Breast epithelium (tissue), 4 donors: ENCODE measurements at places on chromosomes 4 and X. TPM values are rescaled to one million over a fixed set of nuclear protein-coding genes. Genes with fewer than 3 reads are reported as not detected.
A peak's percentile ranks its signal among the peaks of the same experiment; 100 is the strongest.

The RCHY1 gene
- total RNA-seq: 46.7 TPM

- no peaks in the 10 kb centered on the region for H3K27me3 ChIP-seq
- H3K4me1 ChIP-seq: no peaks in the 10 kb centered on the region
These were observed 747.6 kb upstream of the FTHL17 start for GRCh38 chrX:31819455-31819854.

The FAM156B gene
- 25.5 TPM for total RNA-seq

DNA sequence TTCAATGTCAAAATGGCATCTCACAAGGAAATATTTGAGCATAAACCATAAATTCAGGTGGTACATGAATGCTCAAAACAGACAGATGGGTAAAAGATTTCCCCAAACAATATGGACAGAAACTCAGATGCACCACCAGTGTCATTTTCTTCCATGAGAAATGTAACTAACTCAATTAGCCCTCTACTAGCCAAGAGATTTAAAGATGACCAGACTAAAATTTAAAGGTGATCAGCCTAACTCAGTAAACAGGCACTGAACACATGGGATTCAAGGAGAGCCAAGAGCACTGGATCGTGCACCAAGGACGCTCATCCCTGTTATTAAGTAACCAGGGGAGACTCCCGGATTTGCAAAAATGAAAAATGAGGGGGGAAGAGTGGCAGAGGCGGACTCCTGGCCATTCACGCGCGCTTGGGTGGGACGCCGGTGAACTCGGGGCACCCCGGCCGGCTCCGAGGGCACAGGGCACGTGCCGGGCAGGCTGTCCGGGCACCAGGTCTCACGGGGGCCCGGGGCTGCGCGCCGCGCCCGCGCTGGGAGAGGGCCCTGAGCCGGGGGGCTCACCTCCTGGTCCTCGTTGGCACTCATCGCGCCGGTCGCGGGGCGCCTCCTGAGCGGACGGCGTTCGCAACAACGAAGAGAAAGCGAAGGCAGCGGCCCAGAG, 490 bp downstream of the RWDD4 start:
- no peak for DNase-seq
- no peaks in the 10 kb centered on the region for H3K27me3 ChIP-seq
- H3K4me1 ChIP-seq: no peaks in the 10 kb centered on the region
- H3K36me3 ChIP-seq: no peaks in the 10 kb centered on the region

The VCX3B gene
- total RNA-seq: not detected

The GPR78 gene
- 0.15 TPM for total RNA-seq

The HOPX gene
- total RNA-seq: 9.8 TPM

The DKK2 gene
- 1.6 TPM for total RNA-seq

DNA sequence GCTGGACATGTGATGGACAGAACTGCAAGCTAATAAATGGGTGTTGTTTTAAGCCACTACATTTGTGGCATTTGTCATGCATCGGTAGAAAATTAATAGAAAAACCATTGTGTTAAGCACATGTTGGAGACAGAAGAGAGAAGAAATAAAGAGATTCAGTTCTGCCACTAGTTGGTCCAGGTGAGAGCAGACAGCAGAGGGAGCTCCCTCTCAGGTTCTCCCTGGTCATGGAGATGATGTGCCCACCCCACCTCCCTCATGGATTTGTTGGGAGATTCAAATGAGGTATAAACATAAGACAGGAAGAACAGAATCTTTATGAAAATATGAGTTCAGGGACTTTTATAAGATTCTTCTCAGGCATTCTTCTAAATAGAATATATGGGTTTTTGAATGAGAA, 36.8 kb upstream of the OCIAD2 start:
- no peak overlapping the region for H3K27ac ChIP-seq
- H3K4me1 ChIP-seq: no peaks in the 10 kb centered on the region
- H3K36me3 ChIP-seq: no peaks in the 10 kb centered on the region
- H3K27me3 ChIP-seq: no peaks in the 10 kb centered on the region

GRCh38 chr4:38678078-38678477, 14.1 kb downstream of the KLF3 start:
- peaks cover 7% of the 10 kb centered on the region for H3K36me3 ChIP-seq
- peaks cover 2% of the 10 kb centered on the region for H3K4me1 ChIP-seq
- H3K4me3 ChIP-seq: no peak overlapping the region
- H3K27ac ChIP-seq: peak overlapping the region; percentile 33
- no peak for DNase-seq

DNA sequence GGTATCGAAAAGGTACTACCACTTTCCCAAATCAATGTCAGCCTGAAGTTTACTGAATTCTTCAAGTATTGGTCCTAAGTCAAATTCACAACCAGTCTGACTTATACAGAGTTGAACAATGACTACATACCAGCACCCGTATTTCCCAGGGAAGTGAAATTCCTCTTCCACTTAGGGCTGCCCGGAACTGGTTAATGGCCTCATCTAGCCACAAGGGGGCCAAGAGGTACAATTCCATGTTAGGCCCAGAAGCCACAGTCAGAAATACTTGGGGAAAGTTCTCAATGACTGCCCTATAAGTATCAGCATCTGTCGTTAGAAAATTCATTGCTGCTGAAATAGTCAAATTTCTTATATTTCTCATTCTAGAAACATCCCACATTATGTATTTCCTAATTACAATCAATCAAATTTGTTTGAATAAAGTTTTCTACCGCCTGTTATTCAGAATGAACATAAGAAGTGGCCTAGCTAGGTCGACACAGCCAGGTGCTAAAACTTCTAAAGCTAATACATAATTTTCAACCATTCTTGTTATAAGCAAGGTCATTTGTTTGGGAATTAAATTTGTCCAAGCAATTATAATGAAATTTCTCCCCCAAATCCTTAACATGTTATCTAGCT, 5.6 kb upstream of the PCDH7 start:
- no peak for DNase-seq
- H3K4me3 ChIP-seq: no peak overlapping the region
- no peak overlapping the region for H3K27ac ChIP-seq
- no peaks in the 10 kb centered on the region for H3K4me1 ChIP-seq

GRCh38 chr4:85029453-85029852, 63.0 kb upstream of the WDFY3 start:
- H3K36me3 ChIP-seq: no peaks in the 10 kb centered on the region
- no peak overlapping the region for H3K27ac ChIP-seq
- no peaks in the 10 kb centered on the region for H3K27me3 ChIP-seq
- no peaks in the 10 kb centered on the region for H3K4me1 ChIP-seq

- H3K4me3 ChIP-seq: no peak overlapping the region
- DNase-seq: no peak
- no peaks in the 10 kb centered on the region for H3K36me3 ChIP-seq
These were observed 576.5 kb downstream of the MID1IP1 start for GRCh38 chrX:39377773-39378172.

DNA sequence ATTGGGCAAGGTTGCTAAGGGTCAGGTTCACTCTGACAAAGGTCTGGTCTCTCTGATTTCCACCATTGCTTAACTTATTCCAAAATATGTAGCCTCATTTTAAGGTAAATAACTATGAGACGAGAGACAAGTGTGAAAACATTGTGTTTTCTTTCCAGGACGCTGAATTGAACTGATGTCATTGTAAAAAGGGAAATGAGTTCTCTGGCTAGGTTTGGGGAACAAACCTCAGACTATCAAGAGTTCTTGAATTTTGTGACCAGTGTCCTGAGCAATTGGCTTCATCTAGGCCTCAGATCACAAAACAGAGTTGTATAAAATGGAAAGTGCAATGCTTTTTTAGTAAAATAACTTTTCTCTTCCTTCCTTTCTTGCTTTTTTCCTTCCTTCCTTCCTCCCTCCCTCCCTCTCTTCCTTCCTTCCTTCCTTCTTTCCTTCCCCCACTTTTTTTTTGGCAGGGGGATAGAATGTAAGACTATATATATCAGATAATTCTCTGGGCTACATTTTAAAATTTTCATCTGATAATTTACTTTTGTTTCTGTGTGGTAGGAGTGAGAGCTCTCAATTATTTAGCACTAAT, 30.8 kb upstream of the CXCL8 start:
- no peak for DNase-seq
- H3K4me3 ChIP-seq: no peak overlapping the region
- H3K27ac ChIP-seq: no peak overlapping the region
- no peaks in the 10 kb centered on the region for H3K27me3 ChIP-seq

- no peak overlapping the region for H3K4me3 ChIP-seq
- no peak for DNase-seq
- no peaks in the 10 kb centered on the region for H3K27me3 ChIP-seq
- H3K36me3 ChIP-seq: no peaks in the 10 kb centered on the region
- H3K27ac ChIP-seq: no peak overlapping the region
These were observed 5.5 kb upstream of the USP53 start for GRCh38 chr4:119207051-119207450.

The UGT2B15 gene
- total RNA-seq: 2.0 TPM

GRCh38 chr4:21873145-21873544, 75.4 kb downstream of the KCNIP4 start:
- no peak overlapping the region for H3K4me3 ChIP-seq
- no peaks in the 10 kb centered on the region for H3K4me1 ChIP-seq
- H3K27ac ChIP-seq: no peak overlapping the region
- DNase-seq: no peak

The CXCL11 gene
- not detected for total RNA-seq

DNA sequence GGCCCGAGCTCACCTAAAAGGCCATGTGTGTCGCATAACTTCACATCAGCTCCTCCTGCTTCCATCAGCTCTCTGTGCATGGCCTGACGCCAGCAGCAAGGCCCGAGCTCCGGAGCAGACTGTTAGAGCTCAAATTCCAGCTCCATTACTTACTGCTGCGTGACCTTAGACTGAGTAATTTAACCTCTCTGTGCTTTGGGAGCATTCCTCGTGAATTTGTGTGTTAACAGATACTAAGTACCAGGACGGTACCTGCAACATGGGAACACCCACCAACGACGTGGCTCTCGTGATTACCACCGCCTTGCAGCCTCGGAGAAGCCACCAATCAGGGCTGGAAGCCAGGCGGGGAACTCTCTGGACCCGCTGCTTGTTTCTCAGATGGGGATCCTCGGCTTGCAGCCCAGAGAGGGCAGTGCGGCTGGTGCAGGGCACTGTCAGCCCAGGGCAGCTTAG, 12.9 kb downstream of the LETM1 start:
- DNase-seq: no peak
- H3K27ac ChIP-seq: no peak overlapping the region
- H3K4me1 ChIP-seq: no peaks in the 10 kb centered on the region
- no peak overlapping the region for H3K4me3 ChIP-seq
- no peaks in the 10 kb centered on the region for H3K36me3 ChIP-seq
- no peaks in the 10 kb centered on the region for H3K27me3 ChIP-seq

- DNase-seq: no peak
- no peaks in the 10 kb centered on the region for H3K27me3 ChIP-seq
- no peak overlapping the region for H3K27ac ChIP-seq
- no peaks in the 10 kb centered on the region for H3K36me3 ChIP-seq
- no peaks in the 10 kb centered on the region for H3K4me1 ChIP-seq
These were observed 25.6 kb upstream of the MAMLD1 start for GRCh38 chrX:150337536-150337935.

- DNase-seq: no peak
- no peak overlapping the region for H3K4me3 ChIP-seq
- H3K36me3 ChIP-seq: no peaks in the 10 kb centered on the region
- no peaks in the 10 kb centered on the region for H3K27me3 ChIP-seq
These were observed 98.3 kb downstream of the SORBS2 start for GRCh38 chr4:185713731-185714130.

GRCh38 chrX:146055733-146056132, 238.1 kb downstream of the SLITRK2 start:
- H3K4me3 ChIP-seq: no peak overlapping the region
- H3K4me1 ChIP-seq: no peaks in the 10 kb centered on the region
- H3K27ac ChIP-seq: no peak overlapping the region
- no peaks in the 10 kb centered on the region for H3K36me3 ChIP-seq
- no peak for DNase-seq
- H3K27me3 ChIP-seq: no peaks in the 10 kb centered on the region

The IGFBP7 gene
- total RNA-seq: 769 TPM

- H3K36me3 ChIP-seq: no peaks in the 10 kb centered on the region
- no peak for DNase-seq
- H3K27ac ChIP-seq: no peak overlapping the region
- H3K27me3 ChIP-seq: no peaks in the 10 kb centered on the region
- H3K4me1 ChIP-seq: peaks cover 4% of the 10 kb centered on the region
- H3K4me3 ChIP-seq: no peak overlapping the region
These were observed 92.5 kb downstream of the ANK2 start for GRCh38 chr4:113141901-113142346.

The IL13RA2 gene
- total RNA-seq: not detected

DNA sequence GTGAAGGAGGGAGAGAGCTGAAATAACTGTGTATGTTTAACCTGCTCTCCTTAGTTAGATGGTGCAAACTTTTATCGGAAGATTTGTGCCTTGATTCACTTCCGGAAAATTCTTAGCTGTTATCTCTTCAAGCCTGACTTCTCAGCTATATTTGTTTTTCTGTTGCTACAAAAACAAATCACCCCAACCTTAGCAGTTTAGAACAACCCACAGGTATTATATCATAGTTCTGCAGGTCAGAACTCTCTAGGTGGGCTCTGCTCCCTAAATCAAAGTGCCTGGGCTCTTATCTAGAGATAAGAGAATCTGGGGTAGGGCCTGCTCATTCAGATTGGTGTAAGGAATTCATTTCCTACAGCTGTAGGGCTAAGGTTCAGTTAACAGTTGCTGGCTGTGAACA, 15.1 kb upstream of the CEP135 start:
- no peak overlapping the region for H3K4me3 ChIP-seq
- no peak overlapping the region for H3K27ac ChIP-seq
- no peaks in the 10 kb centered on the region for H3K27me3 ChIP-seq
- no peaks in the 10 kb centered on the region for H3K36me3 ChIP-seq

DNA sequence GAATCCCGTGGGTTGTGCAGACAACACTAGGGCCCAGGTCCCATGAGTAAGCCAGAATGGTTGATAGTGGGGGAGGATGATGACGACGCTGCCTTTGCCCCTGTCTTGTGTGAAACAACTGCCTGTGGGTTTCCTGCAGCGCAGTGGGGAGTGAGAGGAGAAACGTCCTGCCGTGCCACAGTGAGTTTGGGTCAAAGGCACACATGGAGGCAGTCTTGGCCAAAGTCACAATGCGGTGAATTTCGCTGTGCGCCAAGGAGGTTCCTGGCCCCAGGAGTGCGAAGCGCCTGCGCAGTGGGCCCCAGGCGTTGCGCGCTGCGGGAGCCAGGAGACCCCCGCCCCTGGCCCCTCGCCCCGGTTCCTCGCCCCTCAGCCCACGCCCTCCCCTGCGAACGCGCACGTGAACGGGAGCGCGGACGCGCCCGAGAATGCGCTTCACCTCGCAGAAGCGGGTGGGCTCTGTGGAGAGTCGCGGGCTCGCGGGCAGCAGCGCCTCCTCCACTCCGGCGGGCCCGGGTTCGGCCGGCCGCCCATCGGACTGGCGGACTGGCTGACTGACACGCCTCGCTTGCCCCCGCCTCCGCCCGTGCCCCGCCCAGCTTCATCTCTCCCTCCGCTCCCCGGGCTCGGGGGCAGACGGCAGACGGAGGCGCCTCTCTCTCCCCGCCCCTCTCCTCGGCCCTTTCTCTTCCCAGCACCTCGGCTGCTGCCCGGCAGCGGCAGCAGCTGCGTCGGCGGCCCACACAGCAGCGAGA, at the start of gene NUDT10:
TSS of gene NUDT10 (plus strand) at position 635 of the 755 bp plus-strand sequence. CDS start 144 bp downstream, outside the sequence.
- H3K27ac ChIP-seq: no peak within 1 kb of the TSS
- DNase-seq: no peak
